ENCODE measurements at places on chromosomes 1 and 21.
A peak's percentile ranks its signal among the peaks of the same experiment; 100 is the strongest.

- DNase-seq = no peak
These were observed 72.9 kb upstream of the RGS4 start for GRCh38 chr1:162996261-162996660.

GRCh38 chr1:22778862-22779520 lies 68.4 kb downstream of the EPHB2 start:
- DNase-seq = no peak

GRCh38 chr1:200999667-201000066 lies 23.8 kb downstream of the KIF21B start:
- no peak for DNase-seq

- DNase-seq = peak; percentile 20
These were observed 9.2 kb downstream of the FCRL3 start for GRCh38 chr1:157691285-157691920.

GRCh38 chr1:161304927-161305866 lies 4.6 kb downstream of the MPZ start:
- no peak for DNase-seq

GRCh38 chr1:119298687-119299303 lies 69.8 kb upstream of the HAO2 start:
- DNase-seq = no peak

GRCh38 chr1:24957016-24957807 lies 27.1 kb upstream of the RUNX3 start:
- no peak for DNase-seq

DNA sequence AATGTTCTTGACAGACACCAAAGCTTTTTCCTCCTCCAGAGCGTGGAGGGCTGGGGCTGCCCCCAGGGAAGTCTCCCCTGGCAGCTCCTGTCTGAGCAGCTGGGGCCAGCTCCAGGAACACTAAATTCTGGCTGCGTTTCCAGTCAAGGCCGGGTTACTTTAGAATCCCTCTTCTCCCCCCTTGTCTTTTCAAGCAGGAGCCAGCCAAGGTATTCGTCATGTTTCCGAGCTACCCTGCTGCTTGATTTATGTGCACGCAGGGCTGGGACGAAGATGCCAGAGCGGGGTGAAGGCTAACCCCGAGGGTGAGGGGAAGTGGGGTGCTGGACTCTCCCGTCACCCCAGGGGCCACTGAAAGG lies 68.1 kb upstream of the ANGPTL1 start:
- peak; percentile 43 for DNase-seq

- no peak for DNase-seq
These were observed 1.0 kb upstream of the S100B start for GRCh38 chr21:46605767-46606426.

DNA sequence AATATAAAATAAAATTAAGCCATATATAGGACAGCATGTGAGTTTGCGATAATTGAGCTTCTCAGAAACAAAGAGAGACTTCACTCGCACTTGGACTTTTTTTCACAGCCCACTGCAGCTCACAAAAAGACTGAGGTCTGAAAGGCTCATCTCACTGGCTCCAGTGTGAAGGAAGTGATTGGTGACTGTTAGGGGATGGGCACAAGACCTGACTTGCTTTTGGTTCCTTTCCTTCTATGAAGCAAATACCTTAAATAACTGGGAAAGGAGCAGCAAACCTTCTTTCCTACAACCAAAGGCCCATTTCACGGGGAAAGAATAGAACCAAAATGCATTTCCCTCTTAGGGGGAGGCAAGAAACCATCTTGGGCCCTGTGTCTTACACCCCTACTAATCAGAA lies 13.1 kb upstream of the TTLL7 start:
- no peak for DNase-seq

- DNase-seq = no peak
These were observed 23.9 kb downstream of the GNAT2 start for GRCh38 chr1:109595531-109595930.

- DNase-seq = no peak
These were observed 453.2 kb downstream of the PTPRU start for GRCh38 chr1:29689372-29690030.

- no peak for DNase-seq
These were observed 8.3 kb upstream of the DIPK1A start for GRCh38 chr1:92969517-92969916.

All from AG08396 (cell line).